ENCODE measurements at places on chromosomes 11 and 22.

- DNase-seq = no peak
Observed at GRCh38 chr22:27797520-27798391, 3.8 kb downstream of the MN1 start.

- DNase-seq = no peak
Observed at GRCh38 chr11:132220474-132220873, 850.1 kb downstream of the NTM start.

- DNase-seq = peak; percentile 15
Observed at GRCh38 chr11:133082841-133083488, 449.3 kb downstream of the OPCML start.

DNA sequence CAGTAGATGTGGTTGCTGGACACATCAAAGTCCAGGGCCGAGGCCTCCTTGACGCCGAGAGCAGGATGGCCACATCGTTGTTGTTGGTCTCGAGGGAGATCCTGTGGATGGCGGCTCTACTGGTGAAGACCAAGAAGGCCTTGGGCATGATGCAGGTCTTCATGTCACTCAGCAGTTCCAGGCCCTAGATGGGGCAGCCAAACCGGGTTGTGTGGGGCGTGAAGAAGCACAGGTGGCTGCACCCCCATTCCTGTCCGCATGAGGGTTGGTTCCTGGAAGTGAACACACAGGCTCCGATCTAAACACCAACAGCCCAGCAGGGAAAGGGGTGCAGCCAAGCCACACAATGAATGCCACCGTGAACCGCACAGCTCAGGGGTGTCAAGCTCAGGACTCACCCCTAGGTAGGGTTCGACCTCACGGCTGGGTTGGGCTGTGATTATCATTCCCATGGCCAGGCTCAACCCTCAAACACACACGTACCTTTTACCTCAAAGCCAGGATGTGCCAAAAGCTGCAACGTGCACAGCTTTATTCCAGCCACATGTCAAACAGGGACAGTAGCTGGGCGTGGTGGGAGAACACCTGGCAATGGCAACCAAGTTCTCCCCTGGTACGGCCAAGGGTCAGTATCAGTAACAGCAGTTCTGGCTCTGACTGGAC lies 132.3 kb downstream of the CRYBB2 start:
- DNase-seq = no peak

GRCh38 chr22:28771195-28771791 lies 1.2 kb upstream of the CCDC117 start:
- no peak for DNase-seq

DNA sequence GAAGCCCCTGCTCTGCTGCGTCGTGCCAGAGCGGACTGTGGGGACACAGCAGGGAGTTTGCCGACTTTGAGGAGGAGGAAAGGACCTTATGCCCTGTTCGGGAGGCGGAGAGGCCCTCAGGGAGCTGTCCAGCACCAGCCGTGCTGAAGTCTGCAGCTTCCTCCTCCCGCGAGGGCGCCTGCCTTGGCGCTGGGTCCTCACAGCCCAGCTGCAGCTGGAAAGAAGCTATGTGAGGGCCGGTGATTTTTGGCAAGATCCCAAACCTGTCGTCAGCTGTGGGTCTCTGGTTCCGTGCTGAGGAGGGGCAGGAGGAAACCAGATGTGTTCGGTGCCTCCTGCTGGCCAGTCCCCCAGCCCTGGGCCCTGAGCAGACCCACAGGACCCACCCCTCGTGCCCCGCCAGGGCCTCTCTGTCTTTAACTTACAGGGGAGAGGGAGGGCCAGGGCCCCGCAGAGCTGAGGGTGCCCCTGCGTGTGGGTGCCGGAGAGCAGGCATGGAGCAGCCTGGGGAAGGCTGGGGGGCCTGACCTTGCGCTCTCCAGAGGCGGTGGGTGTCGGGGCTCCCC lies 12.0 kb downstream of the BRSK2 start:
- DNase-seq = no peak
